Placental pericyte (primary cell): ENCODE measurements at places on chromosomes 5 and 9. TPM values are rescaled to one million over a fixed set of nuclear protein-coding genes. Genes with fewer than 3 reads are reported as not detected.

The NEUROG1 gene
- total RNA-seq: not detected in 2 replicates

The MCTP1 gene
- total RNA-seq: 19.8 and 24.7 TPM in 2 replicates

The PRR16 gene
- total RNA-seq: 10.5 and 13.2 TPM in 2 replicates

The ST8SIA4 gene
- 3.0 and 15.3 TPM in 2 replicates for total RNA-seq

The IRGM gene
- 0.57 TPM in 1 of 2 replicates, not detected in the other for total RNA-seq

The AQP7 gene
- total RNA-seq: 0.44 TPM in 1 of 2 replicates, not detected in the other
